ENCODE measurements at places on chromosomes 3 and 15. TPM values are rescaled to one million over a fixed set of nuclear protein-coding genes. Genes with fewer than 3 reads are reported as not detected.
A peak's percentile ranks its signal among the peaks of the same experiment; 100 is the strongest.

- no peak for DNase-seq
Observed at GRCh38 chr3:123072152-123072551, 5.3 kb downstream of the PDIA5 start.

CTXN2 gene
- total RNA-seq = 0.05 TPM

MAP1A gene
- total RNA-seq = 45.0 TPM

- peak; percentile 50 for DNase-seq
Observed at GRCh38 chr3:42052484-42053351, 38.4 kb upstream of the TRAK1 start.

DNA sequence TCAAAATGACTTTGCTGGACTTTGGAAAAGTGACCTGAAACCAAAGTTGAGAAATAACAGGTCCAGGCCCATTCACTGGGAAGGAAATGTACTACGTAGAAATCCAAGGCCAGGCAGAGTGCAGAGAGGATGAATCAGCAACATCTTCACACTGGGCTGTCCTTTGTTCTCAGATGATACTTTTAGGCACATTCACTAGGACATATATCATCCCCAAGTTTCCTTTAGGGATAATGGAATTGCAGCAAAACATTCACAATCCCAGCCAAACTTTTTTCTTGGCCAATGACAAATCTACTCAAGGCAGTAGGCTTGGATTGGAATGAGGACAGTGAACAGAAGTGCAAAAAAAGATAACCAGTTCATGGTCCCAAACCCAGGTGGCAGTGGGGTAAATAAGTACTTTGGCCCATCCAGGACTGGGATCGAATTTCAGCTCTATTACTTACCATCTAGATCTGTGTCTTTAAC, 75.1 kb downstream of the CLDN11 start:
- peak; percentile 43 for DNase-seq

LSAMP gene
- total RNA-seq = 0.10 TPM

NPTN gene
- 77.2 TPM for total RNA-seq

GRCh38 chr3:123641505-123641904, 56.7 kb upstream of the HACD2 start:
- no peak for DNase-seq

TMEM108 gene
- total RNA-seq = not detected

- no peak for DNase-seq
Observed at GRCh38 chr3:132209855-132210254, 107.4 kb upstream of the ACP3 start.

PYGO1 gene
- 14.7 TPM for total RNA-seq

SHC4 gene
- total RNA-seq = 0.84 TPM

DNA sequence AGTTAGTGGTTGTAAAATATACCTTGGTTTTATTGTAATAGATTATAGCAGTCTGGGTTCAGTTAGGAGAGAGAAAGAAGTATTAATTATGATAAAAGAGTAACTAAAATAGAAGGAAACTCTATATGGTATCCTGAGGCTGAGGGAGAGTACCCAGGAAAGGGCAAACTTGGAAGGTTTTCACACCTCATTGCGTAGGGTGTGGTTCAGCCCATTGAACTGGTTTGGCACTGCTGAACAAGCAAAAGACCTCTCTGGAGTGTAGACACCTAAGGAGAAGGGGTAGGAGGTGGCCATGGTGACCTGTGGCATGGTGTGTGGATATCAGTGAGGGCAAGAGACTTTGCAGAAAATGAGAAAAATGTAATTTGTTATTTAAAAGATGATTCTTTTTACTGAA, 63.5 kb downstream of the STT3B start:
- no peak for DNase-seq

COLQ gene
- not detected for total RNA-seq

DNA sequence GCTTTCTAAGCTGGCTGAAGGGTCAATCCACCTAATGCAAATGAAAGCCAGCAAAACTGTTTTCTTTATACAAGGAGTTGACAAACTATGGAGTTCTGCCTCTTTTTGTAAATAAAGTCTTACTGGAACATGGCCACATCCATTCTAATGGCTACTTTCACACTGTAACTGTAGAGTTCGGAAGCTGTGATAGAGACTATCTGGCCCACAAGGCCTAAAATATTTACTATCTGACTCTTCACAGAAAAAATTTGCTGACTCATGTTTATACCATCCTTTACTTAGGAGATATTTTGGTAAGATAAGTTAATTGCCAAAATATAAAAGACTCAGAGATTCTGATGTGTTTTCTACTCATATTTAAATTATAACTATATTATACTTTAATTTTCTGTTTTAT, 93.7 kb upstream of the GK5 start:
- DNase-seq = peak; percentile 75

DNA sequence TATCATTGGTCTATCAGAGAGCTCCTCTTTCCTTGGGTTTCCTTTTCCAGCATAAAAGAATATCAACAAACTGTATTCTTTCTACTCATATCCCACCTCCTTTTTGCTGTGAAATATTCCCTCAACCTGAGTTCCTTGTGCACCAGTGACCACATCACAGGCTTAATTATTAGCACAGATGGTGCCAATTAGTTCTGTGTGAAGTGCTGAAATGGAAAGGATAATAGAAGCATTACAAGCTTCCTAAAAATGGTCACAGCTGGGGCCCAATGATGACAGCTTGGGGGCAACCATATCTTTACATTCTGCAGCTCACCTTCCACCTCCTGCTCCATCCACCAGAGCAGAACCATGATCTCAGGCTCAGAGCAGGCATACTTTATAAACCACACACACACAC, 84.6 kb downstream of the ANO10 start:
- no peak for DNase-seq

DPPA2 gene
- not detected for total RNA-seq

Data from A172 (cell line).